ENCODE measurements at places on chromosomes 3 and 15.

DNA sequence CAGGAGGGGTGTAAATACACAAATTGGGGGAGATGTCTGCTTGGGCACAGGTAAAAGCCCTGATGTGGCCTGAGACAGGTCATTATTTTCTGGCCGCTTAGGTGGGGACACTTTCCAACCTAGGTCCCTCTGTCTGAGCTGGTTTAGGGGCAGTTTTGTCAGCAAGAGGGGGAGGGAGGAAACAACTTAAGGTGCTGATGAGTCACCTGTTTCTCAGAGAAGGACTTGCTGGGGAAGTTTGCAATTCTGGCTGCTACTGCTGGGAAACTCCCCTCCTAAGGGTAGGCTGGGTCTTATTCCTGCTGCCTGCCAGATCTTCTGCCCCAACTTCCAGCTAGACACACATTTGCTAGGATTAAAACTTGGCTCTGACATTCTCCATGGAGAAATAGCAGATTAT lies 4.8 kb upstream of the RHOV start:
- DNase-seq = no peak

DNA sequence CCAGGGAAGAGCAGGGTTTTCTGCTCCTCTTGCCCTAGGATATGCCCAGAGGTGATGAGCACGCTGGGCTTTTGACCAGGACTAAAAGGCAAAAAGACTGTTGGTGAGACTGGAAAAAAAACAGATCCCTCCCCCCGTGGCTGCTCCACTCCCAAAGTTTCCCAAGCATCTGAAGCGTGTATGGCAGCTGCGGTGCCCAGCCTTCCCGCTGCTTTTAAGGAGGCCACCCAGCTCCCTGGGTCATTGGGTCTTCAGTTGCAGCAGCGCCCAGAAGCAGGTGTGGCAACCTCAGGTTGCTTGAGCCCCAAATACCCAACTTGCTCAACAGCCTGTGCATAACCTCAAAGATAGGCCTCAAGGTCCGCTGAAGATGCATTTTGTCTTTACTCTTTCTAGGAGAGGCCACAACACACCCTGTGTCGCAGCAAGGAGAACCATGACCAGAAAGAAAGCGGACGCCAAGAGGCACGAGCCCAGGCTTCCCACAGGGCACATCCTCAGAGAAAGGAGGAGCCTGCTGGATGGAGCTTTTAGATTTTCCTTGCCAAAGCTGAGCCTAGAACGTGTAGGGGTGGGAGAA lies 2.0 kb downstream of the SRGAP3 start:
- no peak for DNase-seq

GRCh38 chr3:169389211-169389924 lies 274.1 kb downstream of the MECOM start:
- no peak for DNase-seq

DNA sequence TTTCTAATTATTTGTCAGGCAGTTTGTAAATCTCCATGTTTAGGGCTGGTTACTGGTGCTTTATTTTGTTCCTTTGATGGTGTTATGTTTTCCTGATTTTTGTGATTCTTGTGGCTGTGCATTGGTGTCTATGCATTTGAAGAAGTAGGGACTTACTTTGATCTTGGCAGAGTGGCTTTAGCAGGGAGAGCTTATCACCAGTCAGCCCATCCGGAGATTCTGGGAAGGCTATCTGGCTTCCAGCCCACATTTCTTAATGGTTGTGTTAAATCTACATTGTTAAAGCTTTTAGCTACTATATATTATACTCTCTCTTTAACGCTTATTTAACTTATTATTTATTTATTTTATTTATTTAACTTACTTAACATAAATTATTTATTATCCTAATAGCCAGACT lies 35.1 kb downstream of the FBXL2 start:
- no peak for DNase-seq

GRCh38 chr3:8712045-8712907 lies 21.3 kb upstream of the CAV3 start:
- peak; percentile 5 for DNase-seq

DNA sequence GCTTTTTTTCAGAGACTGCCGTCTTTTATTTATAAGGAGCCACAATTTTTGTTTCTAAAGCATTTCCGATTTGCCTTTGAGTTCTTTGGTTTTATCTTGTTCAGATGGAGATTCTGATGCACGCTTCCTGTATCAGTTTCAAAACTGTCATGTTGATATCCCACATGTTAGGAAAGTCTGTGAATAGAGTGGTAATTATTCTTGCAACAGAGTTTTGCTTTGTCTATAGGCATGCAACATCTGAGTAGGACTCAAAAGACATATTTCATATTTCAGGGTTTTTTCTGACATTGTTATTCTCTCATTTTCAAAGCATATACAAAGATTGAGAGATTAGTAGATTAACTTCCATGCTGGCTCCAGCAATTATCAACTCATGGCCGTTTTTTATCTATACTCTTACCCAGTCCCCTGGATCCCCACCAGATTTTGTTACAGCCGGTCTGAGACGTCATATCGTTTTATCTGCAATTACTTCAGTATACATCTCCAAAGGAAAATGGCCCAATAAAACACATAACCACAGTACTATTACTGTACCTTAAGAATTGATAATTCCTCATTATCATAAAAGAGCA lies 22.4 kb downstream of the PAQR5 start:
- DNase-seq = peak; percentile 80

All from A673 (cell line).